ENCODE measurements at places on chromosomes 6 and 20. TPM values are rescaled to one million over a fixed set of nuclear protein-coding genes. Genes with fewer than 3 reads are reported as not detected.

- DNase-seq: no peak
Observed at GRCh38 chr6:17448165-17448564, 54.8 kb downstream of the CAP2 start.

GRCh38 chr6:170051229-170052172 lies 239.4 kb downstream of the DLL1 start:
- DNase-seq: no peak

DNA sequence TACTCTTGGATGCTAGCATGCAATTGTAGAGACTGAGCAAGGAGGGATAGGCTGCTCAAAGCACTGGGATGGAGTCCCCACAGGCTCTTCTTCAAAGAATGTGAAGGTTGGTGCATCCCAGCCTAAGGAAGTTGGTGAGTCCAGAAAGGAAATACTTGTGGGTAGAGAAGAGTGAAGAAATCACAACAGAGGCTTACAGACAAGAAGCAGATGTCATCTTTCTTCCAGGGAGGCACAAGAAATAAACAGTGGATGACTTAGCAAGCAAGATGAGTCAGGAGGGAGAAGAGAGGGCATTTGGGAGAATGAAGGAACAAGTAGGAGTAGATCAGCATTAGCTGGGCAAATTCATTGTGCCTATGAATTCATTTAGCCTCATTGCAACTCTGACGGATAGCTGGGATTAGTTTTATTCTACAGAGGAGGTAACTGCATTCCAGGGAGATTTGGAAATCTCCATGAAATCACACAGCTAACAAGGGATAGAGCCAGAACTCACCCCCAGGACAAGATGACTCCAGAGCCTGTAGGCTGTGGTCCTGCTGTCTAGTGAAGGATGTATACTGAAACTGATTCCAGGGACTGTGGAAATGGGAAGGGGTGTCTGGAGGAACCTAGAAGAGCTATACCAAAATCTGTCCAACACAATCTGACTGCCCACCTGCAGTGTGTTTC lies 125.8 kb upstream of the SPTLC3 start:
- DNase-seq: no peak

- DNase-seq: no peak
Observed at GRCh38 chr6:152529369-152529768, 107.8 kb downstream of the SYNE1 start.

- DNase-seq: no peak
Observed at GRCh38 chr6:111740506-111740905, 132.7 kb downstream of the FYN start.

The TBXT gene
- not detected for total RNA-seq

The BPIFA1 gene
- not detected for total RNA-seq

- DNase-seq: no peak
Observed at GRCh38 chr6:108120311-108120710, 45.5 kb upstream of the NR2E1 start.

DNA sequence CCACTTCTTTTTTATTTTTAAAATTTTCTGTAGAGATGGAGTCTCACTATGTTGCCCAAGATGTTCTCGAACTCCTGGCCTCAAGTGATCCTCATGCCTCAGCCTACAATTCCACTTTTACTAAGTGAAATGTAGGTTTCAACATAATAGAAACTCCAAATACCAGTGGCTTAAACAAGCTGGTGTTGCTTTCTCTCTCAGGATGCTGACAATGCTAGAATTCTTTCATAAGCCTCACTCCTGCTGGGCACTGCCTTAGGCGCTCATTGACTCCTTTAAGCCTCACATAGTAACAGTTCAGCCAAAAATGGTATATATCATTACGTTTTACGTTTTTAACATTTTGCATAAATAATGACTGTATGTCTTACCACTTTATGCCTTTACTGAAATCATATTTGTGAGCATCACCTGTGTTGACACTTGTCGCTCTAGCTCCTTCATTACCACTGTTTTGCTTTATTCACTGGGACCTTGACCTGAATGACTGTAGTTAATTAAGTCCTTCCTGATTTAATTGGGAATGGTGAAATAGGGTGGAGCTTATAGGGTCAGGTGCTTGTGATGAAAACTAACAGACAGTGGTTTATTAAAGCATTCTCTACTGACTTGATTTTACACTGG lies 3.9 kb upstream of the CST9 start:
- DNase-seq: no peak

DNA sequence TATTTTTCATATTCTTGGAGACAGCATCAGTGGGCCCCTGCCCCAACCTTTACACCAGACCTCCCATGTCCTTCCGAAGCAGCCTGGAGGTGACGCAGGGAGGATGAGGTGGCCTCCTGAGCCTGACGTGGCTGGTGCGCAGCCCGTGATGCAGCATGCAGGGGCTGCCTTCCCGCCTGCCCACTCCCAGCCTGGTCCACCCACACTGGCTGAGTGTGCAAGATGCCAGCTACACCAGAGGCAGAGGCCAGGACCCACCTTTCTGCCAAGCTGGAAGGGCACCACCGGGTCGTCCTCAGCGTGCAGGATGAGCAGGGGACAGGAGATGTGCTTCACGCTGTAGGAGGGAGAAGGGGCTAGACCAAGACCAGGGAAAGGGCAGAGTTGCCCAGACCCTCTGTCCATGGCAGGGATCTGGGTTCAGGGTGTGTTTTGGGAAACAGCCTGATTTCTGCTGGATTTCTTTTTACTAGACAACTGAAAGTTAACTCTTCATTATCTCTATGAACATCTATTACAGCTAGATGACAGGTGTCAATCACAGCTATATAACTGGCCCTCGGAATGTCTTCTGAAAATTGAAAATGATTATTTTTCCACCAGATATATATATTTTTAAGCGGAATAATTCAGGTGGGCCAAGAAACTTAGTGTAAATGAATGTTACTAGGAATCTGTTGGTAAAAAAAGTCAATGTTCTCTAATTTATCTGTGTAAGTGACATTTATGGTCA lies 55.6 kb downstream of the PYGB start:
- DNase-seq: no peak

The ANKEF1 gene
- 0.52 TPM for total RNA-seq

DNA sequence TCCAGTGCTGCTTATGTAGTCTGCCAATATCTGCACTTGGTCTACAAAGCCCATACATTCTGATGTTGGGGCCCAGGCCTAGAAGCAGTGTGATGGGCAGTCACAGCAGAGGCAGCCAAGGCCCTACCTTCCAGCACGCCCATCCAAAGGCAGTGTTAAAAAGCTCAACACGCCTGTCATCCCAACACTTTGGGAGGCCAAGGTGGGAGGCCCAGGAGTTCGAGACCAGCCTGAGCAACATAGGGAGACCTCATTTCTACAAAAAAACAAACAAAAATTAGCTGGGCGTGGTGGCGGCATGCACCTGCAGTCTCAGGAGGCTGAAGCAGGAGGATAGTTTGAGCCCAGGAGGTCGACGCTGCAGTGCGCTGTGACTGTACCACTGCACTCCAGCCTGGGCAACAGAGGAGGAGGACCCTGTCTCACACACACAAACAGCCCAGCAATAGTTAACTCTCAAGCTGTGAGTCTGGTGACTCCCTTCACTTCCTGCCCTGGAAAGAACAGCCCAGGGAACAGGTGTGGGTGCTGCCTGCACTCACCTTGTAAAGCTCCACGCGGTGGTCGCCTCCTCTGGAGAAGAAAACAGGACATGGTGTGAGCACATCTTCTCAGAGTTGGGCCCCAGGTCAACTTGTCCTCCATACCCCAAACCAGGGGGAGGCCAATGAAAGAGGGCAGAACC lies 68.8 kb downstream of the PYGB start:
- DNase-seq: no peak

DNA sequence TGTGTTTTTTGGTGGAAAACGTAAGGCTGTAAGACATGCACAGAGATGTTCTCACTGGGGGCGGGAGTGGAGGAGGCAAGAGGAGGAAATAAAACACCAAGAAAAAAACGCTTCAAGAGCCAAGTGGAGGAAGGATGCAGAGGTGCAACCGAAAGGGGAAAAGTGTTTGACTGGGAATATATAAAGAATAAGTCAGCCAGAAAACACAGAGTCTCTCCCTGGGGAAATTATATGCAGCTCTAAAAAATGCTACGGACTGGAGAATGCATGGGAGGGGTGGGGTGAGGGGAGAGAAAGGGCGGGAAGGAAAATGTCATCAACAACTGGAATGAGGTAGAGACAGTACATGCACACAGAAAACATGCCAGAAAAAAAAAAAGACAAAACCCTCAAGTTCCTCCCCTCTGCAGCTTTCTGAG lies 133.5 kb downstream of the SCML4 start:
- DNase-seq: no peak

DNA sequence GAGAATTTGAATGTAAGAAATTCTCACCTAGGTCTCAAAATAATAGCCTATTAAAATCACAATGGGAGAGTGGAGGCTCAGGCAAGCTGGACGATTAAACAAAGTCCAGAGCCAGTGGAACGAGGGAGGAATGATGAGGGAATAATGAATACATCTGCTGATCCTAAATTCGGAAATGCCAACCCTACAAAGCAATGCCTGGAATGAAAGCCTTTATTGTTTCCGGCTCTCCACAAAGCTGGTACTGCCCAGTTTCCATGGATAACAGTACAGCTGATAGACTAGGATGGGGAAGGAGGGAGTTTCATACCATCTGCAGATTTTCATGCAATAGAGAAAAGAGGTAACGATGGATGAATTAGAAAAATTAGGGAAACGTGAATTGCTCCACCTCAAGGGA lies 356.1 kb downstream of the CBLN4 start:
- DNase-seq: no peak

Measured in CD8-positive, alpha-beta T cell (primary cell).